ENCODE measurements at places on chromosomes 1 and 21.
A peak's percentile ranks its signal among the peaks of the same experiment; 100 is the strongest.

DNA sequence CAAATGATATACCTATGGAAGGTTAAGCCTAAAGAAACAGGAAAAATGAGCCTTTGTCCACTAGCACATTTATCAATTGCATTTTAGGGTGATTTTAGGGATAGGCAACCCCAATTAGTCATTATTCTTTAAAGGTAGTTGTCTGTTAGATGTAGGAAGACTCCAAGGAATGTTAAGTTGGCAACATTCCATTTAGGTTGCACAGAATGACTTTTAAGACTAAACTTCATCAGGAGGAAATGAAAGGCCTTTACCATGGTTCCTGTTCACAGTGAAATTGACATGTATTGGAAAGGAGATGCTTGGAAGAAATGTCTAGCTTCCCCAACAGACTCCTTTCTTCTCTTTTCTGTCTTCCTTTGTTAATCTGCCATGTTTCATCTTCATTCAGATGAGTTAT, 1.6 kb upstream of the APOBEC4 start:
- DNase-seq = no peak

DNA sequence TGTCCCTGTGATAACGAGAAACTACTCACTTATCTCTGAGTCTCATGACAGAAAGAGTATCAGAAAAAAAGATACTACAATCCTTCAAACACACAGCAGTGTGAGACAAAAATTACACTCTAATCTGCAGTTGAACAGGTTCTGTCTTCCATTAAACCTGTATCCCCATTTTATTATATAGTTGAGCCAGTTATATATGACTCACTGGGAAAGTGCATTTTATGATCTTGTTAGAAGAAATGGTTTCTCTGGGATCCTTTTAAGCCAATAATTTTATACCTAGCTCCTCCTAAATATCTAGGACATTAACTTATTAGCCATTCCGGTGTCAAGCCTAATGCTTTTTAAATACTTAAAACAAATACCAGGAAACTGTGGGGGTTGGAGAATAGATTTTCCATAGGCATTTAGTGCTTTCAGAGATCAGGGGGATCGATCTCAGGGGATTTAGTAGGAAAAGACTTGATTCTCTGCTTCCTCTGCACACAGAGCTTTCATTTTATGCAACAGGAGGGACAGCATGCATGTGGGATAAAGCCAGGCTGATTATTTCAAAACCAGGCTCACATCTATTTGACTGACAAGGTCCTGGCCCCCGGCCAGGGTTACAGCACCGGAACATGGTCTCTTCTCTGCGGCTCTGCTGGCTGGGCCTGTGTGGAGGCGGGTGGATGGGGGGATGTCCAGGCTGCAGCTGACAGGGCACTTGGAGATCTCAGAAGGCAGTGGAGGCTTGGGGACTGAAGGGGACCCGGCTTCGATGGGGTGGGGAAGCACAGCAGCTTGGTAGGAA, 310.6 kb downstream of the DISC1 start:
- DNase-seq = no peak

DNA sequence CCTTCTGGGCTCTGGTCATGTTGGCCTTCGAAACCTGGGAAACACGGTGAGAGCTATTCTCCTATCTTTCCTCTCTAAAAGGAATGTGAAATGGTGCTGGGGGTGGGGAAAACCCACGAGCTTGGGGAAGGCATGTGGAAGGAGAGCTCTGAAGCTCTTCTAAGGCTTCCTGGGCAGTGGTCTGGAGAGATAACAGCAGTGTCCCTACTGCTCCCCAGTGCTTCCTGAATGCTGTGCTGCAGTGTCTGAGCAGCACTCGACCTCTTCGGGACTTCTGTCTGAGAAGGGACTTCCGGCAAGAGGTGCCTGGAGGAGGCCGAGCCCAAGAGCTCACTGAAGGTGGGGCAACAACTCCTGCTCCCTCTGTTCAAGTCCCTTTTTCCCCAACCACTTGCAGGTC, 2.8 kb downstream of the USP21 start:
- DNase-seq = no peak

DNA sequence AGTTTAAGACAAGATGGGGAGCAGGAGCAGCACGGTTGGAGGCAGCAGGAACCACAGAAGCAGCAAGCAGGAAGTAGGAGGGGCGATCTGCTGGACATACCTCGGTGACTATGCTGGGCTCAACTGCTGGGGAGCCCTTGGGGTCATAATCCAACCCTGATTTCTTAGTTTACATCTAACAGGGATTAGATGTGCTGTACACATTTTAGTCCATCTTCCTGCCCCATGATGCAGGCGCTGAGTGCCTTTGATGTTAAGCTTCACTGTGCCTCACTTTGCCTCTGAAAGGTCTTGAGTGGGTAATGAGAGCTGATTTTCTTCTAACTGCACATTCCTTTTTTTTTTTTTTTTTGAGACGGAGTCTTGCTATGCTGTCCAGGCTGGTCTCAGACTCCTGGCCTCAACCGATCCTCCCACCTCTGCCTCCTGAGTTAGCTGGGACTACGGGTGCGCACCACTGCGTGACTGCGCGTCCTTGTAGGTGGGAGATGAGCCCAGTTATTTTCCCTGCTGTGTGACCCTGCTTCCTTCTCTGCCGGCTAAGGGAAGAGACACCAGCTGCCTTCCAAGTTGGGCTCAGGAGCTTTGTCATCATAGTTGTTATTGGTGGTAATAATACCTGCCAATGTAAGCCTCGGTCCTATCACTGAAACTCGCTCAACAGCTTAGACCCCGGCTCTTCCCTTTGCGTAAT, 1.1 kb upstream of the RCAN3 start:
- DNase-seq = no peak

- no peak for DNase-seq
Measured at GRCh38 chr1:201024625-201024998, 1.1 kb upstream of the KIF21B start.

DNA sequence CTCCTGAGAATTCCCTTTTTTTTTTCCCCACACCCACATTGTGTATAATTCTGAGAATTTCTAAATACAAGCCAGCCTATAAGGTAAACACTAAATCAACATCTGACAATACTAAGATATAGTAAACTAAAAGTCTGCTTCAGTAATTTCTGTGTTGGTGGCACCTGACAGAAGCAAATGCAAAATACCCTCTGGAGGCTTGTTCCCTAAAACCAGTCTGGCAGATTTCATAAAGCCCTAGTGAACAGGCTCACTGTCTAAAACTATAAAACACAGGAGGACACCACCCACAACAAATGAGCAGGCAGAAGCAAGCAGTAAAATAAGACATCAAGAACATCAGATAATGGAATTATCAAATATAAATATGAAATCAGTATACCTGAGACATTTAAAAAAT, 11.5 kb downstream of the TRIM33 start:
- no peak for DNase-seq

DNA sequence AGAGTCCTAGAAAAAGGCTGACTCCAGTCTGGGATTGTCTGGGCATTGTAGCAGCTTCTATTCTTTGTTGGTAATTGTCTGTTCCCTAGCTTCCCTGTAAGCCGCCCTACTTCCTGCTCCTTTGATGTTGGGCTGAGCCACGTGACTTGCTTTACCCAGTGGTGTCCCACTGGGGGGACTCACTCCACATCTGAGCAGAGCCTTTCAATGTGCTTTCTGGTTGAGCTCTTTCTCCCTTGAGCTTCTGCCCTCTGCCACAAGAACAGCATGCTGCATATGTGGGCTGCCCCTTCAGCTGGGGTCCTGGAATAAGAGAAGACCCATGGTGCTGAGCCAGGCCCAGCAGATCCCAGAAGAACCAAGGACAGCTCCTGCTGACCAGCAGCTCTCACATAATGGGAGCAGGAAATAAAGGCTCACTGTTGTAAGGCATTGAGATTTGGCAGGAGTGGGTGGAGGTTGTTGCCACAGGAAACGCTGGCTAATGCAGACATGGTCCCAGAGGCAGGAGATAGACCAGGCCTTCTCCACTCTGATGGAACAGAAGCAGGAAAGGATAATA, 276.3 kb upstream of the GJB5 start:
- no peak for DNase-seq

- DNase-seq = no peak
Measured at GRCh38 chr1:24142546-24143534, at the start of gene IL22RA1. Gene IL22RA1 (minus strand): TSS chr1:24143140. CDS start chr1:24143082, 58 bp downstream.

DNA sequence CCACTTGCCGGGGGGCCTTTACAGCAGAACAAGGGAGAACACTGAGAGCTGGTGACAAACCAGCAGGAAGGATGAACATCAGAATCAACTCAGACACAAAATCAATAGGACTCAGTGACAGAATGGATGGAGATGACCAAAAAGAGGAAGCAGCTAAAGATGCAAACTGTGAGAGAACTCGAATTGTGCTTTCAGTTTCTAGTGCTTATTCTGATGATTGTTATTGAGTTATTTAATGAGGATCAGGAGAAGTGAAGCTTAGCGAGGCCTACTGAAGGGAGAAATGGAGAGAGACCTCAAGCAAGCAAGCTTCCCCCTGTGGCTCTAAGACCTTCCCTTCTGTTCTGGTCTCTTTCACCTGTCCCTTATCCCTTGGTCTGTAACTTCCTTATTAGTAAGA, 30.3 kb upstream of the TMEM125 start:
- DNase-seq = no peak

DNA sequence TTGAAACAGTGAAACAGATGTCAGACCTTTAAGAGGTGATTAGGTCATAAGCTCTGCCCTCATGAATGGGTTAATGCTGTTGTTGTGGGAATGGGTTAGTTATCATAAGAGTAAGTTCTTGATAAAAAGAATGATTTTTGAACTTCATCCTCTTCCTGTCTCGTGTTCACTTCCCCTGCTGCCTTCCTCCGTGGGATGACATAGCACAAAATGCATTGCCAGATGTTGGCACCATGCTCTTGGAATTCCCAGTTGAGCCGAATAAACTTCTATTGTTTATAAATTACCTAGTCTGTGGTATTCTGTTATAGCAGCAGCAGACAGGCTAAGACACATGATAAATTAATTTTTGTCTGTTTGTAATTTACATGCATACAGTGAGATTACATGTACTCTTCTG, 112.0 kb upstream of the LRRC7 start:
- no peak for DNase-seq

GRCh38 chr1:2466958-2467554, 9.0 kb upstream of the PLCH2 start:
- DNase-seq = no peak

GRCh38 chr1:38455829-38456530, 403.6 kb downstream of the RRAGC start:
- DNase-seq = no peak

DNA sequence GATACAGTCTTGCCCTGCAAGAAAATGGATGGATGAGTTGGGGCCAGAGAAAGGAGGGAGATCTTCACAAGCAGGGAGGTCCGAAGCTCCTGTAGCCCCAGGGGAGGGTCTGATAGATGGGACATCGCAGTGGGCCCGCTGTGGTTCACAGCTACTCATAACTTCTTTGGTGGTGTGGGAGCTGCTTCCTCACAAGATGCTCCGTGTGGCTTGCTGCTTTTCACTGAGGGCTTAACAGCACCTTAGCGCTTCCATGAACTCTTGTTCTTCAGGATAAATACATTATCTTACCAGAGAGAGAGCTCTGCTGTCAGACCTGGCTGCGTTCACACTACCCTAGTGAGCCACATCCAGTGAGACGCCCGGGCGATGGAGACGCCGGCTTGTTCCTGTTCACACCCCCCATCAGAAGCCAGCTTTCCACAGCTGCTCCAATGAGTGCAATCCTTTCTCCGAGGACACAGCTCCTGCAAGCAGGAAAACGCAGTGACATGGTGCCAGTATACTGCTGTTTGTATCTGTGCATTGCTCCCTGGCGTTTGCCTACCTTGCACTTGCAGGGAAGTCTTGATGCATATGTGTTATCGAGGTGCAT, 599.8 kb downstream of the AJAP1 start:
- no peak for DNase-seq

GRCh38 chr1:229368347-229368746, 25.5 kb upstream of the CCSAP start:
- no peak for DNase-seq

- no peak for DNase-seq
Measured at GRCh38 chr1:247561711-247562110, 12.8 kb downstream of the GCSAML start.

GRCh38 chr1:27346991-27347624, 5.3 kb downstream of the SYTL1 start:
- no peak for DNase-seq

- DNase-seq = no peak
Measured at GRCh38 chr1:206464456-206464964, 5.8 kb upstream of the IKBKE start.

GRCh38 chr1:169890761-169891538, 2.7 kb downstream of the SCYL3 start:
- DNase-seq = peak; percentile 8

DNA sequence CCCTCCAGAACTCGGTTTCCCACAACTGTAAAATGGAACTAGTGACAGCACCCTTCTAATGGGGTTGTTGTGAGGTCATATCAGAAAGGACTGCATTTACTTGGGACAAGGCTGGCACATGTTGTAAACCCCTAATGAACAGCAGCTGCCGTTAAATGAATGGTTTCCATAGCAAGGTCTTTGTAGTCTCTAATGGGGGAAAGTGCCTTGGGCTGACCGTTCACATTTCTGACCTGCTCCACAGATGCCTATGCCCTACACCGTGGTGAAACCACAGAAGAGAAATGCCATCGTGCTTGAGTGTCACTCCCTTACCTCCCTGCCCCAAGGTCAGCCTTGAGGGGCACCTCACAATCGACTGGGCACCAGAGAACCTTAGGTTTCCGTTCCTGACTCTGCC, 143.1 kb downstream of the ZSCAN20 start:
- DNase-seq = no peak

DNA sequence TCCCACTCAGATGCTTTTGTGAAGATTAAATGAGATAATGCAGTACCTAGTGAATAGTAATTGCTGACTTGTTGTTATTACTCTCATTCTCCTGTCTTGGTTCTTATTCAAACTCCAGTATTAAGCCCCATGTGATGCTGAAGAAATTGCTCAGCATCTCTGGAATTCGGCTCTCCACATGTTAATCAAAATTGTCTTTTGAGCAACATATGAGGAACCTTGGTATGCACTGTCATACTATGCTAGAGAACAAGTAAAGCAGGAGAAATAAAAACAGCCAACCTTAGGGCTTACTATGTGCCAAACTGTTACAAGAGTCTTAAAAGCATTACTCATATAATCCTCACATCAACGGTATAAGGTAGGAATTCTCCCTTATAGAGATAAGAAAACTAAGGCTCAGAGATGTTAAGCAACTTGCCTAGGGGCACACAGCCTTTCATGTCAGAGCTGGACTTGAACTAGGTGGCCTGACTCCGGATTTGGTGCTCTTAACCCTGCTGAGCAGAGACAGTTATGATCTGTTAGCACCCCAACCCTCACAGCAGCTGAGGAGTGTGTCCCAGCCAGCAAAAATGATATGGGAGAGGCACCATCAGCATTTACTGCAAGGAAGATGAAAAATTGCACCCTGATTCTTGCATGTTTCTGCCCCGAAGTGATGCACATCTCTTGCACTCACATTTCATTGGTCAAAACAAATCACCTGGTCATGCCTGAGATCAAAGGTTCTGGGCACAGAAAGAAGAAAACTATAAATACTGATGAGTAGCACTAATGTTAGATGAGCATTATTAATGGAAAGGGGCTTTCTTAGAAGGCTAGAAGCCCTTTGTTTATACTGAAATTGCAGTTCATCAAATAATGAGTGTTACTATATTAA, 102.3 kb downstream of the OMA1 start:
- DNase-seq = no peak
